SHP77 (cell line): ENCODE measurements at places on chromosomes 12 and 14.

GRCh38 chr14:35395283-35395682, 9.3 kb downstream of the NFKBIA start:
- no peak for DNase-seq

GRCh38 chr12:85076688-85077430, 40.7 kb downstream of the LRRIQ1 start:
- peak; percentile 49 for DNase-seq

- DNase-seq = no peak
These were observed 13.2 kb downstream of the TCL1B start for GRCh38 chr14:95699412-95699811.

DNA sequence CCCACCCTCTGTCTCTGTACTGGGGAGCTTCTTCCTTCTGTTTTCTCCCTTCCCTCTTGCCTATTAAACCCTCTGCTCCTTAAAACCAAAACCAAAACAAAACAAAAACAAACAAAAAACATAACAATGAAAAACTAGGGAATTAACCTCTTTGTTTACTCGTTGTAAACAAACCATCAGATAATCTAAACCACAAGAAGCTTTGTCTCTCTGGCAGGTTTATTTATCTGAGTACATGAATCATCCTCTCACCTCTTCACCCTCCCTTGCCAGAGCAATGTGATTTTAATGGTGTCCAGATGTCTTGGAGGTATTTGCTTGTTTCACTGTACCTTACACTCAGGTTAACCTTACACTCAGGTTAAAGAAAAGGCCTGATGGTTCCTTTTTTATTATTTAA, 66.1 kb downstream of the DYRK2 start:
- DNase-seq = no peak

GRCh38 chr14:88346048-88346639, 23.1 kb upstream of the KCNK10 start:
- no peak for DNase-seq

DNA sequence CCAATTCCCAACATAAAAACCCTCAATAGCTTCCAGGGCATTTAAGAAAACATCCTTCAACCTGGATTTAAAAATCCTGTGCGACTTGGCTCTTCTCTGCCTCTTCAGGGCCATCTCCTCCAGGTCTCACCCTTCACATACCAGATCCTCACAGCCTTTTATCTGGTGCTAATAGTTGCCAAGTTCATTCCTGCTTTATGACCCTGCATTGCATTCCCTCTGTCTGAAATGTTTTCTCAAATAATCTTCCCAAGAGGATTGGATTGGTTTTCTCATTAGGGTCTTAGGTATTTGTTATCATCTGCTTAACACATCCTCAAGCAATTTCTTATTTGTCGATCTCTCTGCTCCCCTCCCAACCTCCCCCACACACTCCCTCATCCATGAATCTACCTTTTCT, 832.0 kb downstream of the GALC start:
- DNase-seq = no peak

- DNase-seq = no peak
These were observed 221.7 kb downstream of the ZFP36L1 start for GRCh38 chr14:68571114-68571591.

GRCh38 chr12:12646483-12647072, 34.9 kb downstream of the CREBL2 start:
- DNase-seq = no peak

DNA sequence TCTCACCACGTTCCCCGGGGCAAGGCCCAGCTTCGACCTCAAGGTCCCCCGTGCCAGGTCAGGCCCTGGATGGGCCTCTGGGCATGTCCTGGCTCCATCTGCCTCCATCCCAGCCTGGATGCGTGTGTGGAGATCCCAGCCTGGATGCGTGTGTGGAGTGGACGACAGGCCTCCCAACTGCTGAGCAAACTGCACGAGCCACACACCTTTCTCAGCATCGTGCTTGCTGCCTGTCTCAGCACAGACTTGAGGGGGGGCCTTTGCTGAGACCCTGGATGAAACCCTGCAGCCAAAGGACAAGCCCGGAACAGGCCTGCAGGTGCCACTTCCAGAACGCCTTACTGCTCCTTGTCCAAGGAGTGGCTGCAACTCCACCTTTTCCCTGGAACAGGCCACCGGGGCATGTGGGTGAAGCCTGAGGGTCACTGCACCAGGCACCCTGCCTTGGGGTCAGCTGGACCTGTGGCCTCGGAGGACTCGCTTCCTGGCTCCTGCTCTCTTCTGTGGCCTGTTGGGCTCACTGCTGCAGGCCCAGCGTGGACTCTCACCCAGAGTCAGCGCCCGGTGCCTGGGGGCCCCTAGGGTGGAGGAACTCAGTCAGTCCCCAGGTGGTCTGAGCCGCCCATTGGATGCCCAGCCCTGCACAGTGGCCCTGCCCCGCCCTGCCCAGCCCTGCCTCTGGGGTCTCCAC, 176.0 kb downstream of the KIF26A start:
- DNase-seq = no peak

DNA sequence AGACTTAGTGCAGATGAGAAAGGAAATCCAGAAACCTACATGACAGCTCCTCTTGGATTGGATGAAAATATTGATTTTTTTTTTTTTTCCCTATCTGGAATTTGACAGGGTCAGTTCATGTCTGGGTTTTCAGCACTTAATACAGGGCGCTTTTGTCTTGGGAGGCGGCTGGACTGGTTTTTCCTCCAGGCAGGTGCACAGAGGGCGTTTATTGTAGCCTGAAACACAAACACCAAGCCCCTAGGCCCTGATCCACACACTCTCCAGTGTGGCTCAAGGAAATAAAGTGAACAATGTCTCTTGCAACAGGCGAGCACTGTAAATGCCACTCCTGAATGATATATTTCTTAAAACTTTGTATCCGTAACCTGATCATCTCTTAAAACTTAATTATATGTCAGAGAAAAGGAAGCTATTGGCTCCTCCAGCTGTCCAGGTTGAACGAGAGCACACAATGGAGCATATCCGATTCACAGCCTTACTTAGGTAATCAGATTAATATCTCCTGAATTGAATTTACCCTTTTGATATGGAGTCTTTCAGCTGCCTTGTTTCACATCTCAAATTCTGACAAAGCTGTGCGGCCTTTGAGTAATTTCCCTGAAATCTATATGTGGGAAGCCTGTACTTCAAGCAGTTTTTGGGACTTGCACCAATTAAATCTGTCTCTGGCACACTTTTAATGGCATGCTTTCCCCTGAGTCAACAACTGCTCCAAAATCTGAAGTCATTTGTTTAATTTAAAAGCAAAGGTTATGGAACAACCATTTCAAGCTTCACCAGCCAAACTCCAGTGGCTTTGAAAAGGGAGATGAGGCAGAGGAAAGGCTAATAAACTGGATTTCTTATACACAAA, 485.7 kb downstream of the ZFP36L1 start:
- DNase-seq = peak; percentile 24

GRCh38 chr12:93762912-93763553, 85.9 kb downstream of the CRADD start:
- no peak for DNase-seq

DNA sequence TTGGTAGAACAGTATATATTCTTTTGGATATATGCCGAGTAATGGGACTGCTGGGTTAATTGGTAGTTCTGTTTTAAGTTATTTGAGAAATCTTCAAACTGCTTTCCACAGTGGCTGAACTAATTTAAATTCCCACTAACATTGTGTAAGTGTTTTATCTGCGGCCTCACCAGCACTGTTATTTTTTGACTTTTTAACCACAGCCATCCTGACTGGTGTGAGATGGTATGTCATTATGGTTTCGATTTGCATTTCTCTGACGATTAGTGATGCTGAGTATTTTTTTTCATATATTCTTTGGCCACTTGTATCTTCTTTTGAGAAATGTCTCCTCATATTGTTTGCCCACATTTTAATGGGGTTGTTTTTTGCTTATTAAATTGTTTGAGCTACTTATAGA, 357.4 kb downstream of the C12orf50 start:
- DNase-seq = no peak

DNA sequence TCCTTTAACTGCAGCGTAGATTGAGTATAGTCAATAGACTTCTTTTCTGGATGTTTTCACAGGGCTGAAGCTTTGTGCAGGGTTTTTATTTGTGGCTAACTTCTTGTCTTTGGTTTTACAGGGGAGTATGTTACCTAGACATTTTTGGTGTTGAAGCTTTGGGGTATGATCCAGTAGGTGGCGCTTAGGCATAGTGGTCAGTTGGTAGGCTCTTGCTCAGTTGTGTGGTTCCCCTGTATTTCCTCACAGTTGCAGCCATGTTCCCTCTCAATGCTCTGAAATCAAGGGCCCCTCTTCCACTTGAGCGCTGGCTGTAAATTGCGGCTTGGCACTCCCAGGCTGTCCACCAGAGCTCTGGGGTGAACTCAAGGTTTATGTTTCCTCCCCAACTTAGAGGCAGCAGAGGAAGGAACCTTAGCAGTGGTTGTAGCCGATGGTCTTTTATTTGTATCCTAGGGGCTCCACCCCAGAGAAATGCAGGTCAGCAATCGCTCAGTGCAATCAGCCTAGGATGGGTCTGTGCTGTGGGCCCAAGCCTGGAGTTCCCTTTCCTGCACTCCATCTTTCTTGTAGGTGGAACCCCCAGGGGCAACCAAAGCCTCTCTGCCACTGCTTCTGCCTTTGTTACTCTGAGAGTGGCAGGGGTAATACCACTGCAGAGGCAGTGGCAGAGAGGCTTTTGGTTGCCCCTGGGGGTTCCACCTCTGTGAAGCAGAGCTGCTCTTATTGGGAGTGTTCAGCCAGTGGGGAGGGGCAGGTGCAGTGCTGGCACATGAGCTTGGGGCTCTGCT, 55.1 kb downstream of the CMAS start:
- DNase-seq = no peak

GRCh38 chr12:32901553-32901952, 5.0 kb upstream of the PKP2 start:
- DNase-seq = no peak

GRCh38 chr12:131896811-131897270, 2.4 kb downstream of the ULK1 start:
- peak; percentile 64 for DNase-seq

DNA sequence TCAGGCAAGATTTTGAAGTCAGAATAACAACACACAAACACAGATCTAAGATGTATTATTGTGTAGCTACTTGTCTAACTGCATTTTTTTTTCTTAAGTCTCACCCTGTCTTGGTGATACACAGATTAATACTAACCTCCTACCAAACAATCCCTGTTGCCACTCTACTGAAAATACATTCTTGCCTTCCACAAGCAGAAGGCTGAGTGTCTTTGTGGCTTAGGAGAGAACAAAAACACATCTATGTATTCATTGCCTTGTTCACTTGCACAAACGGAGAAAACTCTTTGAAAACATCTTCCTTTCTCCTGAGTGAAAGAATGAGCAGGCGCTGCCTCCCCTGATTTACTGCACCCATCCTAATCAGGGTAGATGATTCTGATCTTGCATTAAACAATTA, 642.2 kb downstream of the DIO2 start:
- no peak for DNase-seq
